ENCODE measurements at places on chromosomes 2 and 18.

DNA sequence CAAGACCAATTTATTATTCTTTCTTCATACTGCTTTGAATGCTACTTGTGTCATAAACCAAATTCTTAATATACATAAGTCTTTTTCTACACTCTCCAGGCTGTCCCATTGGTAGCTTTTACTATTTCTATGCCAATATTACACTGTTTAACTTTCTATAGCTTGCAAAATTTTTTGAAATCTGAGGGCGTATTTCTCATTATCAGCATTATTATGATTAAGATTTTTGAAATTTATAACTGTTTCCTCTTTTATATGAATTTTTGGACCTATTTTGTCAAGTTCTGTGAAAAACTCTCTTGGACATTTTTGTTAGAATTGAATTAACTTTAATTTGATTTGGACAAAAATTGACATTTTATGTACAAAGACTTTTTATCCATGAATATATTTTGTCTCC, 98.6 kb downstream of the GFPT1 start:
- no peak for DNase-seq

- DNase-seq: no peak
Observed at GRCh38 chr2:173598525-173598924, 243.9 kb downstream of the CDCA7 start.

DNA sequence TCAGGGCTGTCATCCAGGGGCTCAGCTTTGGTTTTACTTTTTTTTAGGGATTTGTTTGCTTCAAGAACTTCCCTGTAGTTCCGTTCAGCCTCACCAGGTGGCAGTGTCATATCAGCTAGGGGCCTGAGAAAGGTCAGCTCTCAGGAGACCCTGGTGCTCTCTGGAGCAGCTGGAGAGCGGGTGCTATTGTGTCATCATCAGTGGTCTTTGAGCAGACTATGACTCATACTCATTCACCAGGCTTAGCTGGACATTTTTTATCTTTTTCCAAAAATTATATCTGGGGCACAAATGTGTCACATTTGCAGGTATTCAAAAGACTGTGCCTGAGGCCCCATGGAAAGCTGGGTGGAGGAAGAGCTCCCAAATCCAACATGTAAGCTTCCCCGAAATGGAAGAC, 24.4 kb downstream of the ZNF892 start:
- peak; percentile 43 for DNase-seq

GRCh38 chr2:145813481-145813880, 1293.6 kb upstream of the ZEB2 start:
- DNase-seq: no peak

DNA sequence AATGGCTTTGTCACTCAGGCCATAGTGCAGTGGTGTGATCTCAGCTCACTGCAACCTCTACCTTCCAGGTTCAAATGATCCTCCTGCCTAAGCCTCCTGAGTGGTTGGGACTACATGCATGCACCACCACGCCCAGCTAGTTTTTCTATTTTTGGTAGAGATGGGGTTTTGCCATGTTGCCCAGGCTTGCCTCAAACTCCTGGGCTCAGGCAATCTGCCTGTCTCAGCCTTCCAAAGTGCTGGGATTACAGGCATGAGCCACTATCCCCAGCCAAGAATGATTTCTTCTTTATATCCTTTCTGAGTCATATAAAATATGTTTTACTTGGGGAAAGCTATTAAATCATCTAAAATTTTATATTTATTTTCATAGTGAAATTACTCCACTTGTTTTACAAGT, 61.3 kb downstream of the CYBRD1 start:
- DNase-seq: no peak

DNA sequence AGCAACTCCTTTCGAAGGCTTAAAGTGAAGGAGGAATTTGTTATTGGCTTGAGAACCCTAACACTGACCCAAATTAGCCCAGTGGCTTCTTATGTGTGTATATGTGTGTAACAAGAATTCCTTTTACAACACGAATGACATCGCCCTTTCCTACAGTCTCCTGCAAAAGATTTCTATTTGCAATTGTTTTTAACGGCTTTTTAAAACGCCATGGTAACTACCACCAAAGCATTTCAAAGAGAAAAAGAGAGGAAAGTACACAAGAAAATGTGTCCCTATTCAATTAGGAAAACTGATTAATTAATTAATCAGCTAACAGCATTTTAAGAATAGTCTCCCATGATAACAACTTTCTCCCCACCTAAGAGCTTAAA, 58.1 kb downstream of the PAX3 start:
- DNase-seq: no peak

- DNase-seq: no peak
Observed at GRCh38 chr2:123502931-123503330, 522.2 kb upstream of the CNTNAP5 start.

GRCh38 chr2:71619230-71619741, 165.9 kb downstream of the DYSF start:
- no peak for DNase-seq
